ENCODE measurements at places on chromosomes 13 and 19. TPM values are rescaled to one million over a fixed set of nuclear protein-coding genes. Genes with fewer than 3 reads are reported as not detected.

Gene ZNF763
- polyA plus RNA-seq, result 0.91 TPM

DNA sequence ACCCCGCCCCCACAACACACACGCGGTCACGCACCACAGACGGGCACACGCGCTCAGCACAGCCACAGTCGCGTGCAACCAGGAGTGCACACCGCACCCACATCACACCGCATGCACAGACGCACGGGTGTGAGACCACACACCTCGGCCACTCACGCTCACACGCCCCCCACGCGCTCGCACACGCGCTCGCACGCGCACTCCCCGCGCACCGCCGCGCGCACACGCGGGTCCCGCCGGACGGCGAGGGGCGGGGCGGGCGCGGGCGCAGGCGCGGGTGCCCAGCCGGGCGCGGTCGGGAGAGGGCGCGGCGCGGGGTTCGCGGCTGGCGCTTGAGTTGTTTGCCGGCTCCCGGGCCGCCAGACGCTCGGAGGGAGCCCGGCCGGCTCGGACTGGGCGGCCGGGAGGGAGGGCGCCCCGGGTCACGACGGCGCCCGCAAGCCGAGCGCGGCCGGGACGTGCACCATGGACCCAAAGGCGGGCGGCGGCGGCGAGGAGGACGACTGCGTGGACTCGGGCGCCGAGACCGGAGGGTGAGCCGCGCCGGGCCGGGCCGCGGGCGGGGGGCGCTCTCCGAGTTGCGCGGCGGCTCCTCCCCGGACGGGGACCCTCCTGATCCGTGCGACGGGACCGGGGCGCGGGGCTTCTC lies at the start of gene FAM124A:
Gene FAM124A, plus strand, starts transcription at position 362 of the 649 bp plus-strand sequence. Its CDS starts 104 bp downstream, at position 466.
- H3K4me1 ChIP-seq, result peaks cover 6% of the 10 kb centered on the region
- H3K27ac ChIP-seq, result no peak within 1 kb of the TSS
- DNase-seq, result peak; percentile 14
- H3K4me3 ChIP-seq, result peak within 1 kb of the TSS; percentile 60

- no peak overlapping the region for H3K27ac ChIP-seq
- H3K27me3 ChIP-seq, result peaks cover 5% of the 10 kb centered on the region
- H3K4me1 ChIP-seq, result no peaks in the 10 kb centered on the region
- H3K4me3 ChIP-seq, result no peak overlapping the region
- no peak for DNase-seq
- H3K36me3 ChIP-seq, result no peaks in the 10 kb centered on the region
Observed at GRCh38 chr13:30065181-30065580, 214.8 kb upstream of the UBL3 start.

DNA sequence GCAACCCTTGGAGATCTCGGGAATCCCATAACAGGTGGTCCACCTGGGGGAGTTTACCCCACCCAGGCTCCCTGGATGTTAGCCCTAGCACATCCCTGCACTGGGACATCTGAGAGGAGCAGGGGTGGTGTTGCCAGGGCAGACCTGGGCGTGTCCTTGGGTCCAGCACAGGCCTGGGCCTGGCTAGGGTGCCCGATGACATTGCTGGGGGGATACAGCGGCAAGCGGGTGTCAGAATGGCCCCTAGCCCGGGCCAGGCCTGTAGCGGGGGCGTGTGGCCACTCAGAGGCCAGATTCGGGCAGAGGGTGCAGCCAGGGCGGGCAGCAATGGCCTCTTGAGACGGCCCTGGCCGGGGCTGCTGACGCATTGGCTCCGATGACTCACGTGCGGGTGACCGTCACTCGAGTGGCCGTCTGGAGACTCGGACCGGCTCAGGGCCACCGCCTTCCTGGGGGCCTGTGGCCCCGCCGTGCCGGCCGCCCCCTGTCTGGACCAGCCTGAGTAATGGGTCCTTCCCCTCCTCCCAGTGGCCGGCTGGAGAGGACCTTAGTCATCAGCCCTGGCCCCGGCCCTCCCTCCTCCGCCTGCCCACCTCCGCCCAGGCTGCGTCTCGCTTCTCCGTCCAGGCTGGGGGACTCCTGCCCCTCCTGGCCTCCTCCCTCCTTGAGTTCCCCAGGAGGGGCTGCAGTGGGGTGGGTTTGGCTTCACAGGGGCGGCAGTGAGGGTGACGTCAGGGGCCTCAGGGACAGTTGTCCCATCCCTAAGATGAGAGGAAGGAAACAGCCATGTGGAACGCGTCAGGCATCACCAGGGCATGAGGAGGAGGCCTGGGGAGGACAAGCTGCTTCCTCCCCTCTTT lies 23.2 kb upstream of the CRTC1 start:
- DNase-seq, result no peak
- no peak overlapping the region for H3K27ac ChIP-seq
- peaks cover 23% of the 10 kb centered on the region for H3K4me1 ChIP-seq
- peaks cover 4% of the 10 kb centered on the region for H3K36me3 ChIP-seq

Gene INSR
- polyA plus RNA-seq, result 0.29 TPM

GRCh38 chr13:76239031-76239680 lies 603.0 kb downstream of the LMO7 start:
- H3K4me3 ChIP-seq, result no peak overlapping the region
- no peaks in the 10 kb centered on the region for H3K27me3 ChIP-seq
- H3K27ac ChIP-seq, result no peak overlapping the region
